ENCODE measurements at places on chromosomes 2 and 18.

DNA sequence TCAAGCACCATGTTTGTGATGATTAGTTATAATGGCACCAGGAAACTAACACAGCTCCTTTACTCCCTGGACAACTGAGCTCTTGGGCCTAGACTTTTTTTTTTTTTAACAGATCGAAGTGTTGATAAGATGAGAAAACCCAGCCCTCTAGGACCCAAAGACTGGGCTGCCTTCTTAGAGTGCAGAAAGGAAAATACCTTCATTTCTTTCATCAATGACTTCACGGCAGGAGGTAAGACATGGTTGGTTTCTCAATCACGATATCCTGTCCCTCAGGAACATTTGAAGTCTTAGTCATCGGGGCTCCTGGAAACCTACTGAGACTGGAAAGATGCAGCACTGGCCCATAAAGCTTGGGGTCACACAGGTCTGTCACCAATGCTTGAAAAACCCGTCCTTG lies 84.7 kb downstream of the TNFRSF11A start:
- no peak for DNase-seq

- DNase-seq, result no peak
Measured at GRCh38 chr2:127560931-127561280, 25.4 kb downstream of the MYO7B start.

- no peak for DNase-seq
Measured at GRCh38 chr2:217799563-217800432, 203.0 kb downstream of the TNS1 start.

DNA sequence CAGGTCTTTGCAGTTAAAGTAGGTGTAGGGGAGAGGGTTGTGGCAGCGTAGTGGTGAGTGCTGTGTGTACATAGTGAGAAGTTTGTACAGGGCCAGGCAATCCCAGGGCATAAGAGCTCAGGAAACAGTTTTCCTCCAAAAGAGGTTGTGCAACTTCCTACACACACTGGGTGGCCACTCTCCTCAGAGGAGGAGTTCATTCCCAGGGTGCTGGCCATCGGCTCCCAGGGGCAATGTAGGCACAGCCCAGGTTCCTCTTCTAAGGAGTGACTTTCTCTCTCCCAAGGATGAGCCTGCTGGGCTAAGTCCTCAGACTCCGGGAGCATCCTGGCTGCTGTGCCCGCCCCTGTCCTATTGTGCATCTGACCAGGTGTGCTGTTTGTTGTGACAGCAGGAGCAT lies 3.0 kb downstream of the ACOXL start:
- DNase-seq, result no peak

- no peak for DNase-seq
Measured at GRCh38 chr2:173117678-173118077, 42.0 kb downstream of the MAP3K20 start.

DNA sequence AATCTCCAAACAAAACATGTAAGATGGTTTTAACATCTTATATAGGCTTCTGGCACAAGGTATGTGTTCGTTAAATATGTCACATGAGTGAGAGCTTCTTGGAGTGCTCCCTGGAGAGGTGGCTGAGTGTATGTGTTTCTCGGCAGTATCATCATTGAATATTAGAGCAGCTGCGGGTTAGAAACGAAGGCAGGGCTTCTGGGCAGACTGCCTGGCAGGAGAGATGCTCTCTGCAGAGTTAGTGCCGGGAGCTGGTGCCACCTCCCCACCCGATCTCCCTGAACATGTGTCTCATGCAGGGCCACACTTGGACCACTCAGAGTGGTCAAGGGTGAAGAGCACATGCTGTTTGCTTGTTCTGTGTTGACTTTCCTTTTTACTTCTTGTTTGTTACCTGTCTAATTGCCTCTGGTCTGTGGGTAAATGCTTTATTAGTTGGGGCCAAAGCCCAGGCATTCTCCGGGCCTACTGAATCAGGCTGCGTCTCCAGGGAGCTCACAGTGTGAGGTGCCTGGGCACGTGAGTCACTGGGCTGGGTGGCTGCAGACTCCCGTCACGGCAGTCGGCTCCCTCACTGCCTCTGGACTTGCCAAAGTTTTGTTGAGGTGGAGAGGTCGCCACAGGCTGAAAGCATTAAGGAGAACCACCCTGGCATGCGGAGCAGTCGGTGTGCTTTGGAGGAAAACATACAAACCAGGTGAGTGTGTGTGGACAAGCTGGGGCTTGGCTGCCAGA lies 246.6 kb downstream of the FHOD3 start:
- no peak for DNase-seq

DNA sequence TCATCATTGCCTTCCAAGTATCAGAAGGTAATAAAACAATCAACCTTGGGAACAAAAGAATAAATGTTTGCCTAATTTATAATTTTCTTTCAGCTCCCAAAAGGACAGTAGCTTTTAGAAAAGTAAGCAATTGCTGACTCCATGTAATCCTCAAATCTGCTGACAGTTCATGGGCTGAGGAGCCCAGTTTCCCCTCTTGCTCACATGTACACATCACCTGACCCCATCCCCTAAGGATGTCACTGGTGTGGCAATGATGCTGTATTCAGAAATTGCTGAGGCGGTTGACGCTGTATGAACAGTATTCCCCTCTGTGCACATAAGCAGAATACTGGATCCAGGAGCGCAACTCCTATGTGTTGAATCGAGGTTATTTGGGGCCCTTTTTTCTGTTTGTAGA lies 56.1 kb upstream of the LYPD1 start:
- DNase-seq, result no peak

- peak; percentile 65 for DNase-seq
Measured at GRCh38 chr2:213246497-213247281, 37.6 kb upstream of the SPAG16 start.

- DNase-seq, result no peak
Measured at GRCh38 chr2:136356125-136357006, 238.4 kb upstream of the CXCR4 start.

DNA sequence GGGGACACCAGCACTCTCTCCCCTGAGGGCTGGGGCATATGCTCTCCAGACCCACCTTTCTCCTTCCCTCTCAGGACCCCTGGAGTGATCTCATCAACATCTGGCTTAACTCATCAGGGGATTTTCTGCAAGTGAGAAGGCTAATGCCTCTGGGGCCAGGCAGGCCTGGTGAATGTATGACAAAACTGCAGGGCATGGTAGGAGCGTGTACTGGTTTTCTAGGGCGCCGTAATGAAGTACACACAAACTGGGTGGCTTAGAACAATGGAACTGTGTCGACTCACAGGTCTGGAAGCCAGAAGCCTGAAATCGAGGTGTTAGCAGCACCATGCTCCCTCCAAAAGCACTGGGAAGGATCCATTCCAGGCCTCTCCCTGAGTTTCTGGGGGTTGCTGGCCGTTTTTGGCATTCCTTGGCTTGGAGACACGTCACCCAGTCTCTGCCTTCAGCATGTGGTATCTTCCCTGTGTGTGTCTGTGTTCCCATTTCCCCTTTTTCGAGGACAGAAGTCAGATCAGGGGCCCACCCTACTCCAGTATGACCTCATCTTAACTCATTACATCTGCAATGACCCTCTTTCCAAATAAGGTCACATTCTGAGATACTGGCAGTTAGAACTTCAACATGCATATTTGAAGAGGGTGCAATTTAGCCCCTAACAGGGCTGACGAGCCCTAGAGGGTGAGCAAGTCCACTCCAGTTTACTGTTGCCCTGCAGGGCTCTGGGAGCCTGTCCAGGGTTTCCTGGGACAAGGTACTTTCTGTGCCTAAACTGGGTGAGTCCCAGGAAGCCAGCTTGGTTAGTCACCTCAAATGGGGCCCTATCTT lies 45.5 kb upstream of the CAB39 start:
- DNase-seq, result no peak

DNA sequence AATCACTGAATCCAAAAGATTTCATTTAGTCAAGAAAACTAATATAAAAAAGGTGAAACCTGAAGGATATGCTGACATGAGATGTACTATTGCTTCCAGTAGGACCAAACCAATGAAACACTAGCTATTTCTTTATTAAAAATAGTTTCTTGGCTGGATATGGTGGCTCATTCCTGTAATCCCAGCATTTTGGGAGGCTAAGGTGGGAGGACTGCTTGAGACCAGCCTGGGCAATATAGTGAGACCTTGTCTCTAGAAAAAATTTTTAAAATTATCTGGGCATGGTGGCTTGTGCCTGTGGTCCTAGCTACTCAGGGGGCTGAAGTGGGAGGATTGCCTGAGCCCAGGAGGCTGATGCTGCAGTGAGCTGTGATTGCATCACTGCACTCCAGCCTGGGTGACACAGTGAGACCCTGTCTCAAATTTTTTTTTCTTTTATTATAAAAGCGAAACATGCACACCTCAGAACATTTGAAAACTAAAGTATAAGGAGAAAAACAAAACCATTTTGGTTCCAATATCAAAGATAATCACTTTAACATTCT lies 266.2 kb downstream of the TGIF1 start:
- no peak for DNase-seq

DNA sequence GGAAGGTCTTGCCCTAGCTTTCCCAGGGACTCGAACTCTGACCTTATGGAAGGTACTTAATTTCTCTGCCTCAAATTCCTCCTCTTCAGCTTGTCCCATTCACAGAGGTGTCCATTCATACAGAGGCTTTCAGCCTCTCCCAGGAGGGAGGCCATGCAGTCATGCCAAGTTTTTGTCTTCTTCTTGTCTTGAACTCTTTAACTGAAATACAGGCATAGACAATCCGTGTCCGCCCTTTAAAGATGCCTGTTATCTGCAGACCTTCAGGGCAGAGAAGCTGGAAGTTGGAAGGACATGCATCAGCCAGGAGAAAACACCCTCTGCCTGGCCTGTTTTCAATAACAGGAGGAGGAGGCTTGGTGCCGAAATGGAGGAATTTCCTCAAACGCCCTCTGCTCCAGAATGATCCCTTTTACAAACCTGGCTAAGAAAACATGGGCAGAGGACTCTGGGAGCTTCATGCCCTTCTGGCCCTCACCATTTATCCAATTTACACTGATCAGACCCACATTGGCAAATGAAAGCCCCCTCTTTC lies 308.3 kb downstream of the MYCN start:
- DNase-seq, result no peak

DNA sequence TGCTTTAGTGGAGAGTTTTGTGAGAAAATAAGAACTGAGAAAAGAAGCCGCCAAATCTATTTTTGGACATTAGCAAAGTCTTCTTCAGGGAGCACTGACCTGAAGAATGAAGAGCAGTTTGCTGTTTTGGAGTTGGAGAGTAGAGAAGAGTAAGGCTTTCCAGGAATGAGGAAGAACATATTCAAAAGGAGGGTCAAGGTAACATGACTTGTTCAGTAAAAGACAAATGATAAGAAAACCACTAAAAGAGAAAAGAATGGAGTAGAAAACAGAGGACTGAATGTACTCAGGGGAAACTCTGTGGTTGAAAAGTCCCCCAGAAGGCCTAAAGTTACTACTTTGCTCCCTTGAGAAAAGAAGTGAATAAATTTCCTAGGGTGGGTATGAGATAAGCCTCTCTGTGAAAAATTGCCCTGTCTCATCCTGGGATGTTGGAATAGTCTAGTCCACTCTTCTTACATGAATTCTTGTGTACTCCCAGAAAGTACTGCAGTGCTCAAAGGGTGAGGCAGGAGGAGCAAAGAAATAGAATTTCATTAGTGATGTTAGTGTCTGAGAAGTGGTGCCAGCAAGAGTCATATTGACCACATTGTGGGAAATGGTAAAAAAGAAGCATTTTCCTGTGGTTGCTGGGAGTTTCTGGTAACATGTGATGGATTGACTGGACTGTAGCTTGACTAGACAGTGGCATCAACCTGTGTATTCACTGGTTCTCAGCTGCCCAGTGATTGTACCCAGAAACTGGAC lies 27.8 kb downstream of the MBD5 start:
- DNase-seq, result no peak

Data from stimulated activated CD4-positive, alpha-beta T cell treated with anti-CD3 and anti-CD28 coated beads, Interleukin-2, amount 100 ng/mL, for 24 hours (primary cell).